Stimulated activated CD4-positive, alpha-beta T cell treated with anti-CD3 and anti-CD28 coated beads, Interleukin-15, amount 100 ng/mL, for 24 hours (primary cell): ENCODE measurements at places on chromosomes 2 and 18.

DNA sequence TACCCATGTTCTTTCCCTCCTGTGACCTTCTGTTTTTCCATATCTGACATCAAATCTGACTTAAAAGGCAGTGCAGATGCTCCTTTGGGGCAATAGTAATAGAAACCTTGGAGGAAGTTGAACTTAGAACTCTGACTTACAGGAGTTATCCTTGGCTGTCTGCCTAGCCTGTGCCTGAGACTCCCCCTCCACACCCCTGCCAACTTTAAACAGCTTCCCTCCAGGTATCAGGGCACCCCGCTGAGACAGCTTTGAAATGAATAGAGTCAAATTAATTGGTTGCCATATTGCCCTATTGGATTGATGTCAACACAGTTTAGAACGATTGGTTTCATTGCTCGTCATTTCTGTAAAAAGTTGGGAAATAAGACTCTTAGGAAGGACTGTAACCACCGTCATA is 322.0 kb downstream of the PRKCE start:
- DNase-seq: no peak

GRCh38 chr18:24802456-24802855 is 342.0 kb downstream of the HRH4 start:
- no peak for DNase-seq

GRCh38 chr2:84957771-84958134 is 13.2 kb upstream of the KCMF1 start:
- no peak for DNase-seq

GRCh38 chr2:14831458-14831857 is 198.9 kb downstream of the LRATD1 start:
- no peak for DNase-seq

DNA sequence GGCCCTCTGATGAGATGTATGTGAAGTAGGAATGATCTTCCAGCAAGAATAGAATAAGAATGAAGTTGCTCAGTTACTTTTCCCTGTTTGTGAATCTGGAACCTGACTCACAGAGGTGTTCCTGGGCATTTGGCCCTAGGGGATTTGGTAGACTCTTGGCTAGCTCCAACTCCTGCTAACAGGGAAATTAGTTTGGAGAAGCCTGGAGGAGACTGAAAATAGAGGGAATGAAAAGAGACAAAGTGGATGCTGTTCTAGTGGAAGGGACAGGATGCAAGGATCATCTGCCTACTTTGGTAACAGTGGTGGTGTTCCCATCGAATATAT is 19.6 kb downstream of the TMEM17 start:
- no peak for DNase-seq

DNA sequence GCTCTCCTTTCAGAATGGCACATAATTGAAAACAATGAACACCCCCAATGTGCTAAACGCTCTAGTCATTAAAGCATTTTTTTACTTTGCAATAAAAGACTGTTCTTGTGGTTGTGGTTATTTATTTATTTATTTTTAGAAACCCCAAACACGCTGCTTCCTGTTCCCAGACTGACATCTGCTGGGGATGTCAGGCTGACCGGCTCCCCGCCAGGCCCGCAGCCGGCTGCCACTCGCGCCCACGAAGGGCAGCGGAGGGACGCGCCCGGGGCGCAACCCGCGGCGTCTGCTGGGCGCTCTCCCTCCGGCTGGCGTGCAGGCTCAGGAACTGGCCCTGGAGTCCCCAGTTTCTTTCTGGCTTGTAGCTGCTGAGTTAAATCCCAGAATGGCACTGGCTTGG is 83.1 kb upstream of the SP3 start:
- no peak for DNase-seq

DNA sequence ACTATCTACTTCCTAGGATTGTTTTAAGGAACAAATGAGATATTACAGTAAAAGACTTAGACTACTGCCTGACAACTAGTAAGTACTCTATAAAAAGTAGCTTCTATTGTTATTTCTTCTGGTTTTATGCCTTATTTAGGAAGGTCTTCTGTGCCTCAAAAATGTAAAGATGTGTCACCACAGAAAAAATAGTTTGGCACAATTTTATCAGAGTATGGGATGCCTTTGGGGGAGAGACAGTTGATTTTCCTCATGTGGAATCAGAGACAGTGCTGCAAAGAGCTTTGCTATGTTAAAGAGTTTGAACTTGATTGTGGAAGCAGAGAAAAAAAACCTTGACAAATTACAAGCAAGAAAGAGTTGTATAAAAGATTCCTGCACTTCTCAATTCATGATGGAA is 98.4 kb downstream of the EHBP1 start:
- DNase-seq: no peak

DNA sequence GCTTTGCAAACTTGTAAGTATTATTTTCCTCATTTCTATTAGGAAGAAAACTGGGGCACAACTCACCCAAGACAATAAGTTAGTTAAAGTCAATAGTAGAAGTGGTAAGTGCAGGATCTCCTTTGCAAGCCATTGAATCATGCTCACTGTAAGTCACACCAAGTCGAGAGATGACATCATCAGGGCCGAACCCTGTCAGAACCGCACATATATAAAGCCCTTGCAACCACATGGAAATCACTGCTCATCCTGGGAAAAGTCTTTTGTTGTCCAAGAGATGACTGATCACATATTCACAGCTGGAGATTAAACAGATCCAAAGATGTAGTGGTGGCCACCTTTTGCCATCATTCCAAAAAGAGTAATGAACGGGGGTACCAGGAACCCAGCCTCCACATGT is 484.8 kb upstream of the ID2 start:
- DNase-seq: no peak

DNA sequence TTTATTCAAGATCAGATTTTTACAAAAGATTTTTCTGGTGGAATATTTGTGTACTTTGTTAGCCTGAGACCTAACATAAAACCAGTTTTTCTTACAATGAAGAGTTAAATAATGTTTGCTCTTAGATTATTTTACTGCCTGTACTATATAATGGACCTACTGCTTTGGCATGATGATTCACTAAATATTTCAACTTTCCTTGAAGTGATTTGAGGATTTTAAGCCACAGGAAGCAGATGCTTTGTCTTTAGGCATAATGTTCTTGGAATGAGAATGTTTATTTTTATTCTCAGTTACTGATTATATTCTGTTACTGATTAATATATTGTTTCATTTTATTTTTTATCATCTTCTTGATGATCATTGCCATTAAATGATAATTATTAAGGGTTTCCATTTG is 175.3 kb upstream of the LRP1B start:
- DNase-seq: no peak

DNA sequence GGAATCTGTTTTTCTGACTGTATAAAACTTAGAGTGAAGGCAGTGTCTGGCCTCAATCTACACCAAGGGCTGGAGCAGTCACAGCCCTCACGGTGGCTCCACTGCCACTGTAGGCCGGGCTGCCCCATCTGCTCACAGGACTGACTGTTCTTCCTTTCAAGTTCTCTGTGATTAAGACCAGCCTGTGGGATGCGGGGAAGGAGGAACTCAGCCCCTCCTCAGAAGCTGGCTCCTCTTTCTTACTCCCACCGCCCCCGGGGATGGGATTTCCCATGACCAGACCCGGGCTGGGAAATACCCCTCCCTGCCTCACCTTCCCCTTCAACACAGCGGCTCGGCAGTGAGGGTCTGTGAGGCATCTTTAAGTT is 106.0 kb downstream of the COPS8 start:
- no peak for DNase-seq

DNA sequence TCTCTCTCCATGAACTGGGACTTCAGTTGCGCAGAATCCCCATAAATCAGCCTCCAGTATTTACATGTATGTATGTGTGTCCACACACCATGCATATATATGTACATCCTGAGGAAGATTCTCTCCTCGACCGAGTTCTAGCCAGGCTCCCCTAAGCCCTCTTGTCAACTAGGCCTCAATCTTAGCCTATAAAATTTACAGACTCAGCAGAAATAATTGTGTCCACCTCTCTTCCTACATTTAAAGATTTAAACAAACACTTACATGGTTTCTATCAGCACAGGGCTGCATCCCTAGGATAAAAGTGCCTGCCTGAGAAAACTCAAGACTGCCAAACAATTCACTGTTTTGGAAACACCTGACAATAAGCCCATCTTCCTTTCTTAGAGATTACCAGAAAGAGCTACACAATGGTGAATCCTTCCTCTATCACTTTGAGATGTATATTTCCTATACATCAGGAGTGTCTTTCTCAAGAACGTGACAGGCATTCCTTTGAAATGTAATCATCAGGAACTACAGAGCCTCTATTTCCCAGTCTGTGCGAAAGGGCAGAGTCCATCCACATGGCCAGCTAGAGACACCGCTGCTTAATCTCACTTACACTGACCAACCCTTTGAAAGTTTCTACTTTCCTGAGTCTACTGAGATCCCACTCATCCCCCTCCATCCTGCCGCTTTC is 39.5 kb downstream of the ZNF519 start:
- DNase-seq: no peak

DNA sequence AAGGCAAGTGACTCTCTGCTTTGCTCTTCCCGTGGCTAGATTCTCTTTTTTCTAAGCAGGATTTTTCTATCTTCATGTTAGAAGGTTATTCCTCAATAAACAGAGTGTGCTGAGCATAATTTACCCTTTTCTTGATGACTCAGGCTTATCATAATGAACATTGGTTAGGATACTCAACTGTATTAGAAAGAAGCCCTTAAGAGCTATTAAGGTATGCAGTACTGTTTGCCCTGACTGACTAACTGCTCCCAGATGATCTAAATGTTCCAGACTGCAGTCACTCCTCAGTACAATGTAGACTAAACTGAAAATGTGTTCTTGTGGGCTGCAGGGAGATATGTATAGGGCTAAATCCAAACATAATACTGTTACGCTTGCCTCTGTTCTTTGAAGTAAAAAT is 687.8 kb downstream of the NUP35 start:
- no peak for DNase-seq

DNA sequence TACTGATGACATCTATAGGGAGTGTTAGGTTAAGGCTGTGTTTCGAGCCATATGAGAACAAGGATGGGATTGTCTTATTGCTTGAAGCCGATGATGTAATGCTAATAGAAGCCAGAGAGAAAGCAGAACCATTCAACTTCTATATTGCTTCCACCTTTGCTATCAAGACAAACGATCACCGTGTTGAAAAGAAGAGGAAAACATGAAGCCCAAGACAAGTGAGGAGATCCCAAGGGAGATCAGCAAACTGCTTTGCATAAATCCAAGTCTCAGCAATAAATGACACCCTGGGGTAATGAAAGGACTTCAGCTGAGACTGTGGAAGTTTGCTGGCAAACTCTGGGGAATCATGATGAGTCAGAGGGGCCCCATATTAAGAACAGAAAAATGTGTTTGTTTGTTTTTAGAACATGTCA is 206.2 kb downstream of the NCKAP5 start:
- no peak for DNase-seq

DNA sequence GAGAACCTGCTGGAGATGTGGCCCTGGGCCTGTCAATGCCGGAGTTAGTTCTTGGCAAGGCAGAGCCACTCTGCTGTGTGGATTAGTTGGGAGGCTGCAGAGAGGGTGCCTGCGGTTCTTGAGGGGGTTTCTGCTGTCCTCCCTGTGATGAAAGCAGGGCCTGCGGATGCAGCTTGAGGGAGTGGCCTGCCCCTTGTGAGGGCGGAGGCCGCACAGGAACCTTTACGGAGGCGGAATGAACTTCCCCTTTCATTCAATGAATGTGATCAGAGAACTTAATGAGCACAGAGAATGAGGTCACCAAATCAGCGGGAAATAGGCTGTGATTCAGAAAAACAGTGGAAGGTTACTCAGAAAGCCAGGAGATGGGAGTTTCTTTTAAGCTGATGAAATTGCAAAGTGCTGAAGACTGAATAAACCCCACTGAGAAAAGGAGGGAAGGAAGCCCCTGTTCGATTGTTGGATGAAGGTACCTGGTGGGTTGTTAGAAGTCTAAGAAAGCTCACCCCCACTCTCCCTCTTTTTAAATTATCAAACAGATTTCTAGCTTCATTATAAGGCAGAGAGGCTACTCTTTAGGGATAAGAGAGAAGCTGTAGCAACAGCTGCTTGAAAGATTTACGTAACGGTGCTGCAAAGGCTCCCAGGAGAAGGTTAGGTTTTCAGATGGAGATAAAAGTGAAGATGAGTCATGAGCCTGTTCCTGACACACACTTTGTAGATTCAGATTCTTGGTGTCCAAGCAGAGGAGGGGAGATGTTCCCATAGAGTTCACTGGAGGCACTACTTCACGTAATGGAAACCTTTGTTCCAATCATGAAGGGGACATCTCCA is 47.4 kb downstream of the VWA3B start:
- peak; percentile 68 for DNase-seq

GRCh38 chr2:1484131-1484884 is 71.0 kb downstream of the TPO start:
- no peak for DNase-seq
